CD4-positive, CD25-positive, alpha-beta regulatory T cell (primary cell): ENCODE measurements at places on chromosomes 12 and 14. TPM values are rescaled to one million over a fixed set of nuclear protein-coding genes. Genes with fewer than 3 reads are reported as not detected.

GRCh38 chr14:38839694-38840365 is 263.2 kb downstream of the SEC23A start:
- DNase-seq: no peak

- DNase-seq: no peak
These were observed 243.7 kb upstream of the RGS6 start for GRCh38 chr14:71688576-71688975.

DNA sequence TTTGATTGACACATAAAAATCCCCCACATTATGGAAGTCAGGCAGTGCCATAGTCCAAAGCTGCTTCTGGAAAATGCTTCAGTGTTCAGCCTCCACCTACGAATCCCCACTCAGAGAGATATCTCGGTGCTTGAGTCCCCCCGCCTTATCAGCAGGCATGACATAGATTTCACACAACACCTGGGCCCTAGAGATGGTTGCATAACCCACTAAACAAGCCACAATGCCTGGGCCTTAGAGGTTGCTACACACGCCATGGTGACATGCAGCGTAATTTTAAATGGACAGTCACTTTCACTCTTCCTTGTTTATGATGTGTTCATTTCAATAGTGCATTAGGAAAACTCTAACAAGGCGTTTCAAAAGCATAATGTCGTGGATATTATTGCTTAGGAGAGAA is 38.0 kb downstream of the CCDC60 start:
- DNase-seq: no peak

DNA sequence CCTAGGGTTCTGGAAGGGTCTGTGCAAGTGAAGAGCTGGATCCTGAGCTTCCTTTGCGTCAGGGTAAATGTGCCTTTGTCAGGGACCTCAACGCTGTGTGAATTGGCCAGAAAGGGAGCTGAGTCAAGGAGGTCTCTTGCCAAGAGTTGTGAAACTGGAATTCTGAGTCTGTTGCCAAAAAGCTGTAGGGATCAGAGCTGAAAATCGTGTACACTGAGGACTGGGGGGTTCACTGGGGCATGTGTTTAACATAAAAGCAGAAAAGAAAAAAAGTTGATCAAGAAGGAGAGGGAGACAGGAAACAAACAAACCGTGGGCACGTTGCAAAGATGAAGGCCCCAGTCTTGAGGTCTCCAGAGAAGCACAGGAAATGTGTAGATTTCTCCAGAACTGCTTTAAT is 1081.5 kb downstream of the VRK1 start:
- no peak for DNase-seq

- no peak for DNase-seq
These were observed 61.2 kb upstream of the FAM222A start for GRCh38 chr12:109652233-109652976.

Gene TXNDC16
- 19.5 TPM for total RNA-seq

GRCh38 chr12:10610188-10610587 is 3.2 kb downstream of the MAGOHB start:
- no peak for DNase-seq

Gene ASIC1
- 2.1 TPM for total RNA-seq

DNA sequence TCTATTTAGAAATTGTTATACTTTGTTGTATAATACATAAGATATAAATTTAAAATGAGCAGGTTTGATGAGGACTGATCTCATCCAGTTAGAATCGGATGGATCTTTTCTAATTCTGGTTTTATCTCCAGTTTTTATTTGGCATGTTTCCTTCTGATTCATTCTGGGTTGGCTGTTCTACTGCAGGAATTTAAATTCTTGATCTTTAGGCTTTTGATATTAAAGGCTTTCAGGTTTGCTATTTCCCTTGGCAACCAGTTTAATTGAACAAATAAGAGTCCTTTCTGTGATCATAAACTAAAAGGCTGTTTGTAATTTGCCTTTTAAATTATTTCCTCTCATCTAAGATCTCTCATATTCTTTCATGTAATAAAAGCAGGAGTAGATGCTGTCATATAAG is 83.4 kb downstream of the PDE6H start:
- DNase-seq: no peak

DNA sequence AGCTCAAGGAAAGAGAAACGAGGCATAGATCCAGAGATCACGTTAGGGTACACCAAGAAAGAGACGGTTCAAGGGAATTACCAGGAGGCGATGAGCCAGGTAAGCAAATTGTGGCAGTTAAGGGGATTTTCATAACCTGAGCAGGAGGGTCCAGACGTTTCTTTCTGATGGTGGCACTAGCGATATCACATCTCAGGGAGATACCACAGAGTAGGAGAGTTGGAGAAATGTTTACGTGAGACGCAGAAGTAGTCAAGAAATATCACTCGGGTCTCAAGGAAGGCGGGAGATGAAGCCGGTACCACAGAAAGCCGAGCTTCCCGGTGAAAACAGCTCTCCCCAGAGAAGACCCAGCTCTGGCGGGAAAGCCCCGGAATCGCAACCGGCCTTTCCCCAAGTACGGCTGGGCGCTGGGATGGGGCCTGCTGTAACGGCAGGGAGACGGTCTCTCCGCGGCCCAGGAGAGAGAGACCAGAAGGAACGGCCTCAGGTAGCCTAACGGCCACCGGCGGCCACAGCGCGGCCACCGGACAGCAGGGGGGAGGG is 485 bp downstream of the SENP1 start:
- peak; percentile 39 for DNase-seq

Gene MYO1H
- not detected for total RNA-seq

- no peak for DNase-seq
These were observed 11.2 kb downstream of the LGMN start for GRCh38 chr14:92737206-92737605.
